Urothelium cell line (cell line): ENCODE measurements at places on chromosomes 5 and 9.

DNA sequence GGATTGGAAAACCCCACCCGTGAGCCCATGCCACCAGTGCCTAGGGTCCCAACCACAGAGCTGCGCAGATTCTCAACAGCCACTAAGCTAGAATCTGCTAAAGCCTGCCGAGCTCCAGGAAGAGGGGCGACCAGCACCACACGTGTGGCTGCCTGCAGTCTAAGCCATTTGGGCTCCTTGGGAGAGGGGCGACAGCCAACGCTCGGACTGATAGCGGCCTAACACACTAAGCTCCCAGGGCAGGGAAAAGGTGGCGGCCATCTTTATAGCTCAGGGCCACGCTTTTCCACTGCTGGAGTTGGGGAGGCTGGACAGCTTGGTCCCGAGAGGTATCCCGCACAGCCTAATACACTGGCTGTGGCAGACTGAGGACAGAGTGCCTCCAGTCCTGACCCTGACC, 631.8 kb downstream of the CETN3 start:
- no peak for DNase-seq

- no peak for DNase-seq
These were observed 7.8 kb downstream of the JAK2 start for GRCh38 chr9:4992872-4993271.

DNA sequence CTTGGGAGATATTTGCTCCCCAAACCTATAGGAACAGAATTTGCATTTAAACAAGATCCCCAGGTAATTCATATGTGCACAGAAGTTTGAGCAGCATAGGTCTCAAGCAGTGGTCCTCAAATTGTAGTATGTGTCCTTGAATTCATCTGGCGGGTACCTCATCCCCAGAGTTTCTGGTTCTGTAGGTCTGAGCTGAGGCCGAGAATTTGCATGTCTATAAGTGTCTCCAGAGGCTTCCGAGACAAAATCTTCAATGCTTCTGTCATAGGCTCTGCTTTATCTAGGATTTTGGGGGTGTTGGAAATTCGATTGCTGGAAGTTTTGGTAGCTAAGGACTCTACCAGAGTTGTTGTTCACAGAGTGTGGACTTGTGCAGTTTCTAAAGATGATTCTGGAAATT, 38.6 kb downstream of the MAT2B start:
- DNase-seq, result no peak

DNA sequence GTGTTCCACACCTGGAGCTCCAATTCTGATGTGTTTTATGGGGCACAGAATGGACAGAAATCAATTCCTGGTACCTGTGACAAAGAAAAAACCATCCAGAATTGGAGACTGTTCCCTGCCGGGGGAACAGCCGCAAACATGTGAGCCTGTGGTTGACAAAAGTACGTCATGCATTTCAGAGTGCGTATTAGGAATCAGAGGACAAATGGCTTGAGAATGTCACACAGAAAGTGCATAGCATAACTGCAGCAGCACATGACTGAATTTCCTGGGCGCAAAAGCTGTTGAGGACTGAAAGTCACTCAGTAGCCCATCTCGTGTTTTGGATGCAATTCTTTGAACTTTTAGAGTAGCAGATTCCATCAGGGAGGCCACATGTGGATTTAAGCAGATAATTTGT, 85.1 kb downstream of the TRIO start:
- DNase-seq, result no peak

DNA sequence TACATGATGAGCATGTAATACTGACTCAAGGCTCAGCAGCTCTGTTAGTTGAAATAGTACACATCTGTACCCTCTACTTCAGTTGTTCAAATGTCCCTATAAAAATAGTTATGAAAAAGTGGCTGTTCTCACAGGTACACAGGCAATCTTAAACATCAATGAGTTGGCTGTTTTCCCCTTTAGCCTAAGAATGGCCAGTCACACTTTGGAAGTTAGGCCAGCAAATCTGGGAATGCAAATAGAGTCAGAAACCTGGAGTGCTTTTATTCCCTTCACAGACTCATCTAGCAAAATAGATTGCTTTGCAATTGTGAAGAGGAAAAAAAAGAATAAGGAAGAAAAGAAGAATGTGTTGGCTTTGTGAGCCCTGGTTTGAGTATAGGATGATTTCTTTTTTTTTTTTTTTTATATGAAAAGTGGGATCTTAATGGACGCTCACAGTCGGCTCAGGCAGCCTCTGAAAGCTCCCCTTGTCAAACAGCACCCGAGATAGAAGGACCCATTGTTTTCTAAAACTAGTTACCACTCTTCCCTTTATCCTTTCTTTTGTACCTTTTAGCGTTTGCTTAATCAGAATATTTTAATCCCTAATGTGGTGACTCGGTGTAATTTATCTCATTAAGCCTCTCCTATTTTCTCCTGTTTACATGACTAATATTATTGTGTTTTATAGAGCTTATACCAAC, 27.9 kb upstream of the TLE1 start:
- no peak for DNase-seq

DNA sequence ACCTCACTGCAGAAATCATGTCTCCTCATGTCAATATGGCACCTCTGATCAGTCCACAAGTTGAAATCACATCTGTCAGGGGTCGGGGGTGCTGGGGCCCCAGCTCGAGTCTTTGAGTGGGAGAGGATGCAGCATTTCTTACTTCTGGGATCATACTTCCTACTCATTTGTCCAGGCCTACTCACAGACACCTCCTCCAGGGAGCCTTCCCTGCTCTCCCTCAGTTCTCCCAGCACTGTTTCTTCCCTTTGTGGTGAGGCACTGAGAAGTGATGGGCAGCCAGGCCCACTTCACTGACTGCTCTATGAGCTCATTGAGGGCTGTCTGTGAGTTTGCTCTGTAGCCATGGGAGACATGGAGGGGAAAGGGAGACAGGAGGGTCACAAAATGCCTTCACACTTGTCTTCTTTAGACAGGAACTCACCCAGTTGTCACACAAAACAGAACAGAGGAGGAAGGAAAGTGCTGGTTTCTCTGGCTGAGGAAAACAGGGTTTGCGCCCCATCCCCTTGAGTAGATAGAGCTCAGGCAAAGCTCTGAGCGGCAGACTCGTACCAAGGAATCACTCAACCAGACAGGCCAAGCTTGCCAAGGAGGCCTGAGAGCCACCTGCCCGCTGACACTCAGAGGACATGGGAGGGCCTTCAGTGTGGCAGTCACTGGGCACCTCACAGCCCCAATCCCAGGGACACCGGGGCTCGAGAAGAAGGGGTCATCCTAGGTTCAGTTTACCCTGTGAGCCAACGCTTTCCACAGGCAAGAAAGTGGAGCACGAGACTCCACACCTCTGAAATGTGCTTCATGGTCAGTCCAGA, 152.9 kb downstream of the GABBR2 start:
- DNase-seq, result no peak

GRCh38 chr5:68116408-68116807, 99.1 kb upstream of the PIK3R1 start:
- no peak for DNase-seq

GRCh38 chr5:131272307-131272706, 8.5 kb downstream of the CDC42SE2 start:
- no peak for DNase-seq

DNA sequence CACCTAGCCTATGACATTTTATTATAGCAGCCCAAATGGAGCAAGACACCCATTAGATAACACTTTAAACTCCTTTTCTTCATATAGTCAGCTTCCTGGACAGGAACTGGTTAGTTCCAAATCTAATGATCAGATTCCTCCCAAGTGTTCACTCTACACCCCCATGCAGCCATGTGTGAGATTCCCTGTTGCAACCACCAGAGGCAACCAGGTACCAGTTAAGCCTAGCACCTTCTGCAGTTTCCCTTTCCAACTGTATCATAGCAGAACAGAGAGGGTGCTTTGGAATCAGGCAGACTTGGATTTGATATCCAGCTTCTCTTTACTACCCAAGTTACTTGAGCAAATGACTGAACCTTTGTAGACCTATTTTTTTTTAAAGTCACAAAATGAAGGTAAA, 296.6 kb upstream of the PCSK5 start:
- no peak for DNase-seq

GRCh38 chr9:124973807-124974206, 32.9 kb upstream of the GOLGA1 start:
- no peak for DNase-seq

DNA sequence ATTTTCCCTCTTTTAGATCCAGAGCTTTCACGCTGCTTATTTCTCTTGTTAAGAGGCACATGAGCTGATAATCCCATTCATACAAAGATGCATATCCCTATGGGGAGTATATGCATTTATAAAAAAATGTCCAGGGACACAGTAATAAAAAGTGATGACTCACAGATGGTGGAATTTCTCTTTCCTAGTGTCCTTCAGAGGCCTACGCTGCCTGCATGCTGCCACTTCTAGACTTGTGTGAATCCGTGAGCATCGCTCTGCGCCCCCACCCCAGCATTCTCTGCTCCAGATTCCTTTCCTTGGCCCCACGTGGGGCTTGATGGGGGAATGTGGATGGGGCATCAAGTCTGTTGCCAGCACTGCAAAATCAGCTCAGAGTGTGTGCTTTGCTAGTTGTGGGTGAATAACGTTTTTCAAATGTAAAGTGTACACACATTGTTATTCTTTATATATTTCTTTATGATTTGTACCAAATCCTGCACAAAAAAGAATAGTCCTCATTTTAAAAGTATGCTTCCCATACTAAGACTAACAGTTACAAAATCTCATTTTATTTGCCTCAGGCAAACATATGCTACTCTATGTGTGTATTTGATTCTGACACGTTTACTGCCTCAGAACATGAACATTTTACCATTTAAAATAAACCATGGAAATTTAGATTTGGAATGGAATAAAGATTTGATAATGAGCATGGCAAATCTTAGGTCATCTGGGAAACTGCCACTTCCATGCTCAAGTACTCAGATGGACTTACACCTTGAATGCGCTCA, 22.4 kb upstream of the RASGRF2 start:
- DNase-seq, result peak; percentile 66

- no peak for DNase-seq
These were observed 329.5 kb upstream of the GRAMD2B start for GRCh38 chr5:126093718-126094117.
